Adipose tissue (tissue), 3 donors: ENCODE measurements at places on chromosomes 3 and 15. TPM values are rescaled to one million over a fixed set of nuclear protein-coding genes. Genes with fewer than 3 reads are reported as not detected.

Gene LTK
- 0.86 TPM for polyA plus RNA-seq

Gene TTLL13
- polyA plus RNA-seq: not detected

Gene ILDR1
- polyA plus RNA-seq: not detected

Gene LMAN1L
- polyA plus RNA-seq: not detected

Gene GOLGA8K
- 1.2 TPM for polyA plus RNA-seq

Gene RPLP1
- 831 TPM for polyA plus RNA-seq

Gene SLC22A13
- polyA plus RNA-seq: 0.03 TPM

Gene NMNAT3
- 4.6 TPM for polyA plus RNA-seq

Gene ADAMTS17
- 2.6 TPM for polyA plus RNA-seq

Gene GPR149
- not detected for polyA plus RNA-seq

Gene LRRFIP2
- 14.8 TPM for polyA plus RNA-seq

Gene B3GNT5
- 12.1 TPM for polyA plus RNA-seq

Gene TFDP2
- 22.6 TPM for polyA plus RNA-seq
